ENCODE measurements at places on chromosomes 11 and 22. TPM values are rescaled to one million over a fixed set of nuclear protein-coding genes. Genes with fewer than 3 reads are reported as not detected.
A peak's percentile ranks its signal among the peaks of the same experiment; 100 is the strongest.

- DNase-seq = no peak
Measured at GRCh38 chr11:79182794-79183193, 258.0 kb downstream of the TENM4 start.

DNA sequence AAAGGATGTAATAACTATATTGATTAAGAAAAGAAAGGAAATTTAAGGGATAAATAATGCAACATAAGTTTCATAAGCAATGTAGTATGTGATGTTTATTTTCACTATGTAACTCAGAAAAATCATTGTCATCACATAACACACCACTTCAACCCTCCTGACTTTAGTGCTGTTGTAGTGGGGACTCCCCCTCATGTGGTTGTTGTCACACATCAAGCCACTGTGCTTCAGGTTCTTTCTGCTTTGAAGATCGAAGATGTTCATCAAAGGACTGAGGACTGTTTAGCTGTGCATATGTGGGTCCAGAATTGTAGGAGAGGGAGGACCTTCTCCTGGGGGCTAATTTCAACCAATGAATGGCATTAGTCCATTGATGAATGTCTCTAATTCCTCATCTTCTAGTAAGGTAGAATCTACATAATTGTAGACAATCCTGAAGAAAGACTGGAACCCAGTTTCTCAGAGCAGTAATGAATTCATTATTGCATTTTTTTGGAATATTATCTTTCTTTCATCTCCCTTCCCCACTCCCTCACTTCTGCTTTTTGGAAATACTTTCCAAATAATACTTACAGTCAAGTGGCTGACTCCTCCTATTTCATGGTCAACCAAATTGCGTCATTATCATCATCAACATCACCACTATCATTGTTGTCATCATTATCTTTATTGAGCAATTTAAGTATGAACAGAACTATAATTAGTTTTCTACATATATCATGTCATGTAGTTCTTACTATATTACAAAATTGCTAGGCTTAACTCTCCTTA is 9.8 kb upstream of the CARD16 start:
- no peak for DNase-seq

- no peak for DNase-seq
Measured at GRCh38 chr11:45091563-45092403, 54.7 kb upstream of the PRDM11 start.

- DNase-seq = no peak
Measured at GRCh38 chr11:2945757-2946287, 16.6 kb upstream of the PHLDA2 start.

Gene CRYBA4
- total RNA-seq = not detected

DNA sequence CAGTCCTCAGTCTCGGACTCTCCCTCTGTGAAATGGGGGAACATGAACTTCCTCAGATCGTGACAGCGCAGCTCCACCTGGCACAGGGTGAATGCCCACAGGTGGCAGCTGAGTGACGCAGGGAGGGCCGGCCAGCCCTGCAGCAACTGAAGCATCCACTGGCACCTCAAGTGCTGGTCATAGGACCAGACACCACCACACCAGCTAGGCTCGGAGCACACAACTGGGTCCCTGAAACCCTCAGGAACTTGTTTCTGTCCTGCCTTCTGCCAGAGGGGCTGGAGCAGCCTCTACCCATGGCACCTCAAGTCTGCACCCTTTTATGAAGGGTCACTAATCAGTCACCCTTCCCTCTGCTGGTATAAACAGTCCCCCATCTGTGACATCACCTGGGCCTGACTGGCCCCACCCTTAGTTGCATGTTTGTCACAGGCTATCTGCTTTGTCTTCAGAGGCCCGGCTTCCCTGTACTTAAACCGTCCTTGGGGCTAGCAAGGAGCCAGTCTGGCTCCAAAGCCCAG is 7.4 kb upstream of the CDC42BPG start:
- DNase-seq = no peak

DNA sequence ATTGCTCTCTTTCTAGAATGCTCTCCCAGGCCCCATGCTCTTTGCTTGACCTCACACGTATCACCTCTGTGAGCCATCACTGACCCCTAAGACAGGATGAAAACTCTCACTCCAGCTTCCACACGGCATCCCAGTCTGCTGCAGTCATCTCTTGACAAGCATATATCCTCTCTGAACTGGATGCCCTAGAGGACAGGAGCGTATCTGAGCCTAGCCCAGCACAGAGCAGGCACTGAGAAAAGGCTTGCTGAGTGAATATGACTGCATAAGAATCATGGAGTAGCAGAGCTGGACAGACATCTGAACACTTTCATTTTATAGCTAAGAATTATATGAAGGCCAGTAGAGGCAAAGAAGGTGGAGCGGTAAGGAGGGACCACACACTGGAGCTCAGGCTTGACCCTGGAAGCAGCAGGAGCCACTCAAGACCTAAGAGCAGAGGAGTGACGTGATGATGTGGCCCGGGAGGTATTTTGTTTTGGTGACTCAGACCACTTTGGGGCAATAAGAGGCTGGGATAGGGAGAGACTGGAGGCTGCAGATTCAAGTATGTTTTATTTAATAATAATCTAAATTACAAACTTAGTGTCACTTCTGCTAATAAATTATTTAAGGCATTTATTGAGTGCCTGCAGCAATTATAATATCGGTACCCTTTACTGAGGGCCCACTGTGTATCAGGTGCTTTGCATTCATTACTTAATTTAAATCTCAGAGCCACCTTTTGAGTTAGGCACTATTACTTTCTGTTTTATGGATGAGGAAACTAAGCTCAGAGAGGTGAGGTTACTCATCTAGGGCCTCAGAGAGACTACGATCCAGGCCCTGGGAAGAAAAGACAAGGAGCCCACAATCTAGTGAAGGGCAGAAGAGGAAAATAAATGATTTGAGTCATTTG is 42.6 kb downstream of the MAP6 start:
- no peak for DNase-seq

DNA sequence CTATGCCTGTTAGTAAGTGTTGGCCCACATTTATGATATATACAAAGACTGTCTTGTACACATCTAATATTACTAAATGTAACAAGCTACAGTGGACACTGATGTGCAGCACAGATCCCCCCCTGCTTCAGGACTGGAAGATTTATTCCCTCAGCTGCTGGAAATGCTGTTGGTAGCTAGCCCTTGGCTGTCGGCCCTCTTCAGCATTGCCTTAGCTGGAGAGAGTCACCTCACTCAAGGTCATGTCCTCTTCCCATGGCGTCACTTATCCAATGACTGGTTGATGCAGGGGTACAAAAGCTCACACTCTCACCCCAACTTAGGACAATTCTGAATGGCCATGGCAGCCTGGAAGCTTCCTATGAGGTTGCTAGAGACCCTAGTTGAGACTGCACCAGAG is 312.7 kb downstream of the SOX6 start:
- no peak for DNase-seq

DNA sequence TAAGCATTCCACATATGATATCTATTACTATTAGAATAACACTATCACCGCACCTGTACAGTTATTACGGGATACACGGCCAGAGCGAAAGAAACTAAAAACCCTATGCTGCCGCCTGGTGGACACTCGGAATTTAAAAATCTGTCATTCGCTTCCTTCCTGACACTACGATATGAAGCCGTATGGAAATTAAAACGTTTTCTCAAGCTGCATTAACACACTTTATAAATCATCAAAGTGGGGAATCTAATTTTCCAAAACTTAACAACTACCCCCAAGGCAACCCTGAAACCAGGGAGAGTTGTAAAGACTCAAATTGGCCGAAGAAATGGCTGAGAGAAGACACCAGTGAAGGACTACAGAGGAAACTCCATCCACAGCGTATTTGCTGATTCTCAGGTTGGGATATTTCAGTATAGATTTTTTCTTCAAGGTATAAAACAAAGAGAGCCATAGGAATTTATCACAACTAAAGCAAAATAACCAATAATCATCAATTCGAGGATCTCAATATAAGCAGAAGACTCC is 1.4 kb downstream of the CCDC73 start:
- peak; percentile 27 for DNase-seq

GRCh38 chr11:57648801-57649735 is 644 bp downstream of the YPEL4 start:
- no peak for DNase-seq

GRCh38 chr11:119880143-119880542 is 151.1 kb upstream of the NECTIN1 start:
- peak; percentile 23 for DNase-seq

- no peak for DNase-seq
Measured at GRCh38 chr22:45211848-45212247, 28.8 kb downstream of the KIAA0930 start.

DNA sequence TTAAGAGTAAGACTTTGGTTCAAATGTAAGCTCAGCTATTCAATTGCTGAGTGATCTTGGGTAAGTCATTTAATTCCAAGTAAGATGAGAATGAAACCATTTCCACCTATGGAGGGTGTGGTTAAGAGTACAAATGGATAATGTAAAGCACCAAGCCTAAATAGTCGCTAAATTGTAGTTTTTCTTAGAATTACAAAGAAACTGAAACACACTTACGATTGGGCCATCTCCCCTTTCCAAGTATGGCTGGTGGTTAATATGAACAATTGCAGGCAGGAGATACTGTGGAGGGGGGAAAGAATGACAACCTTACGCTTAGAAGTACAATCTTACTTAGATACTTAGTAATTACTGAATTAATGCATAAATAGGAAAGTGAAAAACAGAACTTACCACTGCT is 8.2 kb downstream of the DDX17 start:
- no peak for DNase-seq

DNA sequence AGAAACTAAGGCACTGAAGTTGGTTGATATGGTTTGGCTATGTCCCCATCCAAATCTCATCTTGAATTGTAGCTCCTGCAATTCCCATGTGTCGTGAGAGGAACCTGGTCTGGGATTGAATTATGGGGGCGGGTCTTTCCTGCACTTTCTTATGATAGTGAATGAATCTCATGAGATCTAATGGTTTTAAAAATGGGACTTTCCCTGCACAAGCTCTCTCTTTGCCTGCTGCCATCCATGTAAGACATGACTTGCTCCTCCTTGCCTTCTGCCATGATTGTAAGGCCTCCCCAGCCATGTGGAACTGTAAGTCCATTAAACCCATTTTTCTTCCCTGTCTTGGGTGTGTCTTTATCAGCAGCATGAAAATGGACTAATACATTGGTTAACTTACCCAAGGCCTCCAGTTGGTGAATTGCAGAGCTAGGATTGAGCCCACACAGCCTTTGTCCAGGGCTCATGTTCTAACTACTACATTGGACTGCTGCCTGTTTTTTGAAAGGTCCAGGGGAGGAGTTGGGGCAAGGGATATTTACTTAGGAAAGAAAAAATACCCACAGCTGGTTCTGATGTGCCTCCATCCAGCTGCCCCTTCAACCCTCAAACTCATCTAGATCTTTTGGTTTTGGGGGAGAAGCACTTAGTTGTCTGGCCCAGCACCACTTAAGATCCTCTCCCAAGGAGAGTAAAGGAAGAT is 107.8 kb upstream of the NAV2 start:
- no peak for DNase-seq

Gene NAALADL1
- total RNA-seq = 3.5 TPM

Gene PPP1R14B
- total RNA-seq = 19.1 TPM

Gene C11orf42
- total RNA-seq = not detected

Gene CRYBB2
- not detected for total RNA-seq

Gene FIBIN
- total RNA-seq = 7.8 TPM

- DNase-seq = no peak
Measured at GRCh38 chr11:43523632-43524031, 156.9 kb upstream of the HSD17B12 start.

GRCh38 chr11:101296896-101297295 is 167.3 kb upstream of the PGR start:
- no peak for DNase-seq

- no peak for DNase-seq
Measured at GRCh38 chr11:28137366-28137765, 29.2 kb downstream of the METTL15 start.

Gene FERMT3
- 9.9 TPM for total RNA-seq

- no peak for DNase-seq
Measured at GRCh38 chr11:111770581-111771134, 4.5 kb upstream of the PPP2R1B start.

GRCh38 chr22:48761546-48761945 is 1066.1 kb downstream of the BRD1 start:
- DNase-seq = no peak

DNA sequence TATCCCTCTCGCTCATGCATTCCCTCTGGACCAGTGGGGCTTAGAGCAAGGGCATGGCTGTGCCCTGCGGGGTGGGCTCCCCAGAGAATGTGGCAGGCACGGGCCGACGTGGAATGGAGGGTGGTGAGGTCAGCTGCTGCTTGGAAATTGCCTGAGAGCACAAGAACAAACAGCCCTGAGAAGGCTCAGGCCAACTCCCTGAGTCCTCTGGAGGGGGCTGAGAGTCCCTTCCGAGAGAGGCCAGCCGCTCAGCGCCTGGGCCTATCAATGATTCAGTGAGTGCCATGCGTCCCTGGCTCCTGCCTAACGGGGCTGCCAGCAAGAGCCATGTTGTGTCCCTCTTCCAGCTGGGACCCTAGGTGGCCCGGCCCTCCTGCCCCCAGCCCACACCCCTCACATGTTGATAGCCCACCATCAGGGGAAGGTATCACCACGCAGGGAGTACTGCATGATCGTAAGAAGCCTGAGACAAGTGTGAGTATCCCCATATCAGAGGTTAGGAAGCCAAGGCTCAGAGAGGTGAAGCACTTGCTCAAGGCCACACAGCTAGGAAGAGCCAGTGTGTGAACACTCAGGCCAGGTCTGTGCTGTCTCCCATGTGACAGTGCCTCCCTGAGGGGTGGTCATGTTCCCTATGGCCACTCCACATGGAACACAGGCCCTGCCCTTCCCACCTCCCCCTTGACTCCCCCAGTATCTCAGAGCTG is 55.8 kb downstream of the NECTIN1 start:
- no peak for DNase-seq

- no peak for DNase-seq
Measured at GRCh38 chr11:34433899-34434298, 4.8 kb upstream of the CAT start.

Gene POTEH
- not detected for total RNA-seq

Gene TRIM29
- total RNA-seq = 0.39 TPM

GRCh38 chr11:3747704-3748103 is 49.6 kb downstream of the NUP98 start:
- DNase-seq = no peak

DNA sequence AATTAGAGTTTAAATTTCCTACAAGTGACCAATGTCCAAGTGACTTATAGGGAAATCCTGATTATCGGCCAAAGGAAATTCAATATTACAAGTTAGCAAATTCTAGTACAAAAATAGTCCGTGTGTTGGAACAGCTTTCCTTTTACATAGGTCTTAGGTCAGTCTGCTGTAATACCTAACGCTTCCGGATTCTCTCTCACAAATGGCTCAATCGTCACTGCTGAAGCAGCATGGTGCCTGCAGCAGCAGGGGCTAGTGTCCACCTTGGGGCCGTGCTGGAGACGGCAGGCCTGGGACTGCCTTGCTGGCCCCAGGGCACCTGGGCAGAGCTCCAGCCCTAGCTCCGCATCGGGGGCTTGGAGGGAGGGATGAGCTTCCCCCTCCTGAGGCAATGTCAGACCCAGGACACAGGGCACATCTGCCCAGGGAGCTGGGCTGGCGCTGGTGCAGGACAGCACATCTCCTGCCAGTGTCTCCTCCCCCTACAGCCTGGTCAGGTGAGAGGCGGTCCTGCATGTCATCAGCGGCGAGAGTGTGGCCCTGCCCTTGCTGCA is 39.4 kb upstream of the CLTCL1 start:
- no peak for DNase-seq

- no peak for DNase-seq
Measured at GRCh38 chr11:68038226-68038717, 553 bp upstream of the TCIRG1 start.

Measured in dorsolateral prefrontal cortex (tissue), 122 donors.